ENCODE measurements at places on chromosomes 12 and 14.

- no peak for DNase-seq
These were observed 199.6 kb upstream of the CNOT2 start for GRCh38 chr12:70043490-70044138.

GRCh38 chr14:104222396-104223036 is 84.1 kb downstream of the KIF26A start:
- no peak for DNase-seq

- DNase-seq, result no peak
These were observed 113.9 kb downstream of the TMX1 start for GRCh38 chr14:51353901-51354300.

- DNase-seq, result no peak
These were observed 7.7 kb upstream of the PCK2 start for GRCh38 chr14:24086193-24086955.

DNA sequence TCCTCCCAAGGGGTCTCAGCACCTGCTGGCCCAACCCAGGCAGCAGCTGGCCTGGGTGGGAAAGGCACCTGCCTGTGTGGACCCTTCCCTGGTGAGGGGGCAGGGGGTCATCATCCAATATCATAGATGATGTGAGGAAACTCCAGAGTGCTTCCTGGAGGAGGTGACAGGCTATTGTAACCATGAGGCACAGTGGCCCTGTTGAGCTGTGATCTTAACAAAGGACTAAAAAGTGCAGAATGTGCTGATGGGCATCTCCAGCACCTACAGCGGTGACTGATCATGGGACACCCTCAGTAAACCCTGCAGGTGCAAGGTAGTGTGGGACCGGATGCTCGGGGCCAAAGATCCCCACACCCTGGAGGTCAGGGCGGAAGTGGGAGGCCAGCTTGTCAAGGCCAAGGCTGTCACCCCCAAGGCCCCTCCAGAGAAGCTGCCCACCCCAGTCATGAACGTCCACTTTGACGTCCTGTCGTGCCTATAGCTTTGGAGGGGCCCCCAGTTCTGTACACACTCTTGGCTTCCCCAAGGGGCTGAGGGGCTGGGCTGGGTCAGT is 7.5 kb downstream of the MMP17 start:
- DNase-seq, result no peak

DNA sequence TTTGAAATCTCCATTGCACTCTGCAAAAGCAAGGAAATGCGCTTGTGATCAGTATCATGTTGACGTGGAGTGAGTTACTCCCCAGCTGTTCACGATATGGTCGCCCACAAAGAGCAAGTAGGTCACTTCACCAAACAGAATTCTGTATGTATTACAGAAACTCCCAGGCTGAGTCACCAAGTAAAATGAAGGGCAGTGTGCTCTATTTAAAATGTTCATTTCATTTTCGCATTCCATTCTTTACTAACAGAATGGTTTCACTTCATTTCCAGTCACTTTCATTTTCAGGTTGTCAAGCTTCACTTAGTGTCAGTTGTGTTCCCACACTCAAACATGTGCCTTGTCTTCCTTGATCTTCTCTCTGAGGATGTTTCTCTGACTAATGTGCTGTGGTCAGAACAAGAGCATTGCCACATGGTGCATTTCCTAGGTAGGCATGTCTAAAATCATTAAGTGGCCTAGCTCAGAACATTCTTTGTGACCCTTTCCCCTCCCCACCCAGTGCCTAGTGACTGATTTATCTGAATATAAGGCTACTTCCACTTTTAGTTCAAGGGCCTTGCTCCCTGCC is 391.2 kb downstream of the RAD51B start:
- DNase-seq, result no peak

DNA sequence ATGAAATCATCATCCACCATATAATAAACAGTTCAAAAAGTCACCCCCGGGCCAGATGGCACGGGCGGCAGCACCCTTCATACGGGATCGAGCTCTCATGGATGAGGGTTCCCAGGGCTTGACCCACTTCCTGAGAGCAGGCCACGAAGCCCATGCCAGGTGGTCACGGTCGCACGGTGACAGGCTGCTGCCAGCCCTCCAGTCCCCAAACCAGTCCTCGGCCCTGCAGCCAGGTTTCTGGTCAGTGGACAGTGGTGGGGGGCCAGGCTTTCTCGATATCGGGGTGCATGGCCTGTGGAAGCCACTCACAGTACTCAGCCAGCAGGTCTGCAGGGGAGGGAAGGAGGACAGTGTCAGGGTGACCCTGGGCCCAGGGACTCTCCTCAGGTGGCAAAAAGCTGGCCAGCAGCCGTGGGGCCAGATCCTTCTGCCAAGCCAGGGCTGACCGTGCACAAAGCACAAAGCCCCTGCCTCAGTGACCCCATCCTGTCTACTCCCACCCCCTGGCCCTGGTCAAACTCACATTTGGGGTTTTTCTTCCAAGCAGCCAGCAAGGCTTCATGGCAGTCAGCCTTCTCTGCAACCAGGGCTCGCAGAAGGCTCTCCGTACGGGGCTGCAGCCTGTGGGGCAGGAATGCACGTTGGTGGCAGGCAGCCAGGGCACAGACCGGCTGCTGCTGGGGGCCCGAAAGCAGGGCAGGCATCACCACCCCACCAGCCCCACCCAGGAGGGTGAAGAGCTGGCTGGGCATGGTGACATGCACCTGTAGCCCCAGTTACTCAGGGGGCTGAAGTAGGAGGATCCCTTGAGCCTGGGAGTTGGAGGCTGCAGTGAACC is 33.3 kb upstream of the UBC start:
- DNase-seq, result no peak

- DNase-seq, result no peak
These were observed 814.9 kb downstream of the LRFN5 start for GRCh38 chr14:42421377-42422078.

- no peak for DNase-seq
These were observed 10.6 kb upstream of the CSAD start for GRCh38 chr12:53191096-53191884.

- no peak for DNase-seq
These were observed 753.1 kb upstream of the TBX3 start for GRCh38 chr12:115437061-115437567.

GRCh38 chr12:132754160-132754932 is 7.3 kb downstream of the ANKLE2 start:
- no peak for DNase-seq

DNA sequence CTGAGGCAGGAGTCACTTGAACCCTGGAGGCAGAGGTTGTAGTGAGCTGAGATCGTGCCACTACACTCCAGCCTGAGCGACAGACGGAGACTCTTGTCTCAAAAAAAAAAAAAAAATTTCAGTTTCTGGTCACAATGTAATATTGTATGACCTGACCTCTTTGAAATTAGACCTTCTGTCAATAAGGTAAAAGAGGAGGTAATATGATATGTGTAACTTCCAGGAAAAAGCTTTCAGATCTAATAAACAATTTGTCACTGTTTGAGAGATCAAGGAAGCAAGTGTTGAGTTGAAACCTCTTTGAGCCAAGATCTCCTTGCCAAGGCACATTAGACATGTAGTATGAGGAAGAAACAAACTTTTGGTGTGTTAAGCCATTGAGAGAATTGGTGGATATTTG is 101.7 kb upstream of the ATF7IP start:
- DNase-seq, result no peak

GRCh38 chr12:118853634-118854033 is 127.7 kb upstream of the SRRM4 start:
- no peak for DNase-seq

DNA sequence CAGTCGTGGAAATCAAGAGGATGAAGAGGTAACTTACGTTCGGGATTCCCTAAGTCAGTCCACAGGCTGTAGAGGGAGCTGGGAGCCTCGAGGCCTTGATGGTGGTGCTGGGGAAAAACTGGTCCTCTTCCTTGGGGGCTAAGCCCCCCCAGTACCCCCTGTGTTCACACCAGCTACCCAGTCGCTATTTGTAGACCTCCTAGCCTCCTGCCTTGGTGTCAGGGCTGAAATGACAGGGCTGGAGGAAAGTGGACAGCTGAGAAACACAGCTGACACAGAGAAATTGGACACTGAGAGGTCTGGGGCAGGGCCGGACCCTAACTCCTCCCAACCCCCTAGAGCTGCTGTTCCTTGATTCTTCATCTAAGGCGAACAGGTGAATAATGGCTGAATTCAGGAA is at the start of gene STAC3:
STAC3 (minus strand) TSS at position 232 of the 400 bp plus-strand sequence. CDS start 1,551 bp downstream, outside the sequence.
- DNase-seq, result no peak
